ENCODE measurements at places on chromosomes 5 and 9.

- no peak for DNase-seq
These were observed 57.8 kb downstream of the PARP8 start for GRCh38 chr5:50724262-50724661.

- no peak for DNase-seq
These were observed 729.4 kb downstream of the MTRR start for GRCh38 chr5:8598356-8598755.

- no peak for DNase-seq
These were observed 119.2 kb upstream of the SV2C start for GRCh38 chr5:75964008-75964407.

- peak; percentile 6 for DNase-seq
These were observed 44.4 kb upstream of the GRIA1 start for GRCh38 chr5:153445875-153446579.

DNA sequence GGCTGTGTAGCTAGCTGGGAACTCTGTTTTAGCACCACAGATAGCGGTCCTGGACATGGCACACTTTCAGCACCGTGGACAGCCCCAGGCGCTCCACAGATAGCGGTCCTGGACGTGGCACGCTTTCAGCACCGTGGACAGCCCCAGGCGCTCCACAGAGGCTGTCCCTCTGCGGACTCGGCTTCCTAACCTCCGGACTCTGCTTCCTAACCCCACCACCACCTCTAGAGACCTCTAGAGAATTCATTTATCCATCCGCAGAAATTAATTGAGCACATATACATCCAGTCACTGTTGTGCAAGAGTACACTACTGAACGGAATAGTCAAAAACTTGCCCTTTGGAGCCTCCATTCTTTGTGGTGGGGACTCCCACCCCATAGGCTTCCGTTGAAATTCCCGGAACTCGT lies 27.4 kb downstream of the UNC5A start:
- DNase-seq: peak; percentile 74

DNA sequence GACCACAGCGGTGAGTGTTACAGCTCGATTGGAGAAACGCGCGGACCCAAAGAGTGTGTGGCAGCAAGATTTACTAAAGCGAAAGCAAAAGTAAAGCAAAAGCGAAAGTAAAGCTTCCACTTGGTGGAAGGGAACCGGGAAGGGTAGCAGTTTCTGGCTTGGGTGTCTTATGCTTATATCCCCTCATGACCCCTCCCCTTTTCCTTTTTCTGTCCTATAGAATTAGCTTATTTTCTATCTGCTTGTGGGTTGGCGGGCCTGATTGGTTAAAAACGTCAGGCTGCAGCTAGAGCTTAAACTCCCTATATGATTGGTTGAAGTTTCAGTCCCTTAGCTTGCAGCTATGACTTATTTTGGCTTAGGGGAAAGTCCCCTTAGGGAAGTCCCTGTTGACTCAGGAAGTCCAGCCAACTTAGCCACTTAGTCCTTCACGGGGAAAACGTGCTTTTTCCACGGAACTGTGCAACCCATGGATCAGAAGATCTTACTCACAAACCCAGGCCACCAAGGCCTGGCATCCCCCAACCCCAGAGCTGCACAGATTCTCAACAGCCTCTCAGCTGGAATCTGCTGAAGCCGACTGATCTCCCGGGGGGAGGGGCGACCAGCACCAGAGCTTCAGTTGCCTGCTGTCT lies 114.2 kb upstream of the ADAMTS16 start:
- no peak for DNase-seq

GRCh38 chr5:28328681-28329080 lies 1290.3 kb upstream of the CDH9 start:
- DNase-seq: no peak

DNA sequence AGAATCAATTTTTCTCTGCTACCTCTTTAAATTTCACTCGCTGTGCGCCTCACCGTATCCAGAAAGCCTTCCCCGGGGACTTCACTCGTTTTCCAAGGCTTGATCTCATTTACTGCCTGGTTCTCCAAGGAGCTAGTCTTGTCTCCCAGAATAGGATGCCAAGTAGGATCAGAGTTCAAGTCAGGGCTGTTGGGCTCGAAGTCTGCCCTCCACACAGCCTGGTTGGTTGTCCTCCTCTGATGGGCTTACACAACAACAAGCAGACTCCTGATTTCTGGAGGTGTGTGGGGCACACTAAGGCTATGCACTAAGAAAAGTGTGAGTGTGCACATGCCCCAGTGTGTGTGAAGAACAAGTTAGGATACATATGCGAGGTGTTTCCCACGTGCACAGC lies 14.0 kb upstream of the TNIP1 start:
- no peak for DNase-seq

- no peak for DNase-seq
These were observed 34.4 kb downstream of the AHRR start for GRCh38 chr5:355958-356357.

DNA sequence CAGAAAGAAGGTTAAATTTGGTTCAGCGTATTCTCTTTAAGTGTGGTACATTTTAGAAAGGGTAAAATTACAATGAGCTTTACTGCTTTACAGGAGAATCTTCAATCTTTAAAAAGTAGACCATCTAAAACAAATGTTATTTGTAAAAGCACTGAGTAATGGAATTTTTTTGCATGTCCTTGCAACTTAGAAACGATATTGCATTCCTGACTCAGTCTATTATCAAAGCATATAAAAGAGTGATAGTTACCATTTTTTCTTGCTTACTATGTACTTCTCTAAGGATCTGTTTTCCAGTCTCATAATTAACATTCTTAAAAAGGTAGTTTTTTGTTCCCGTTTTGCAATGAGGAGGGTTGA lies 55.5 kb upstream of the TNFAIP8 start:
- no peak for DNase-seq

GRCh38 chr5:145948047-145948446 lies 11.7 kb downstream of the SH3RF2 start:
- DNase-seq: no peak

Measured in smooth muscle cell of the brain vasculature (primary cell).